ENCODE measurements at places on chromosomes 6 and 20. TPM values are rescaled to one million over a fixed set of nuclear protein-coding genes. Genes with fewer than 3 reads are reported as not detected.
A peak's percentile ranks its signal among the peaks of the same experiment; 100 is the strongest.

NFATC2 gene
- total RNA-seq, result 10.1 TPM

JAG1 gene
- 260 TPM for total RNA-seq

GRCh38 chr6:161199850-161200249 is 74.0 kb downstream of the AGPAT4 start:
- no peaks in the 10 kb centered on the region for H3K4me1 ChIP-seq
- no peak for DNase-seq
- peak overlapping the region; percentile 73 for H3K27ac ChIP-seq
- H3K27me3 ChIP-seq, result no peaks in the 10 kb centered on the region

DNA sequence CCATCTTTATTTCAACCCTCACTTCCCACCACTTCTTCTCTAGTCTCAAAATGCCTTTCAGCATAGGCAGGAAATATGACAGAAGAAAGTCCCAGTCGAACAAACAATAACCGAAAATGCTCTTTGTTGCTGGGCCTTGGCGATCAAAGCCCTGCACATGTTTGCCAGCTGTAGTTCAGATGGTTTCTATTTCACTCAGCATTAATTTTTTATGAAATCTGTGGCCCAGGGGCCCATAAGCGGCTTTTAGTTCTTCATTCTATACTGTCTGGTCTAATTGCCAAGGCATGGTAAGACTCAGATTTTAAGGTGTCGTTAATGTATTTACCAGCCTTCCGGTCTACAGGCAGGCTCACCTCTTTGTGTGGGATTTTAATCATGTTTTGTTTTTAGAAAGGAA is 10.9 kb upstream of the F13A1 start:
- no peaks in the 10 kb centered on the region for H3K36me3 ChIP-seq
- no peak for DNase-seq
- no peak overlapping the region for H3K27ac ChIP-seq
- H3K4me3 ChIP-seq, result no peak overlapping the region

DNA sequence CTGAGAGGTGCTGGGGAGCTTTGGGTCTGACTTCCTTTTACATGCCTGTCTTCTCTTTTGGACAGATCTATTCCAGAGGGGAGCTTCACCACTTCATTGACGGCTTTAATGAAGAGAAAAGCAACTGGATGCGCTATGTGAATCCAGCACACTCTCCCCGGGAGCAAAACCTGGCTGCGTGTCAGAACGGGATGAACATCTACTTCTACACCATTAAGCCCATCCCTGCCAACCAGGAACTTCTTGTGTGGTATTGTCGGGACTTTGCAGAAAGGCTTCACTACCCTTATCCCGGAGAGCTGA is 13.1 kb downstream of the PRDM1 start:
- H3K36me3 ChIP-seq, result no peaks in the 10 kb centered on the region
- H3K4me1 ChIP-seq, result peaks cover 36% of the 10 kb centered on the region
- no peak overlapping the region for H3K4me3 ChIP-seq
- H3K27me3 ChIP-seq, result peaks cover 27% of the 10 kb centered on the region
